ENCODE measurements at places on chromosomes 2 and 18.
A peak's percentile ranks its signal among the peaks of the same experiment; 100 is the strongest.

DNA sequence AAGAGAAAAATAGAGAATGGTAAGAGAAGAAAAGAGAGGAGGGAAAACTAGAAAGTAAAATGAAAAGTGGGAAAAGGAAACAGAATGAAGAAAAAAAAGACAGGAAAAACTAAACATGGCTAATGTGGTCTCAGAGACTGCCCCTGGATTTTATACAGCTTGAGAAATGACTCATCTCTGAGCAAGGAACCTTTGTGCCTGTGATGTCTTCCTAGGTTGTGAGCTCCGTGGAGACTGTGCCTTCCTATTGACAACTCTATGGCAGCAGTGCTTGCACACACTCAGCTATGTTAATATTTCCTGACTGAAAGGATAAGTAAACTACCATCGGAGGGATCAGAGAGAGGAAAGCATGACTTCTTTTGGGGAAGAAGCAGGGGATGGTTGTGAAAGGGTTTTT, 203.8 kb downstream of the RDH14 start:
- DNase-seq: no peak

- DNase-seq: no peak
Measured at GRCh38 chr2:10885094-10885860, 26.5 kb upstream of the KCNF1 start.

- DNase-seq: no peak
Measured at GRCh38 chr2:133599811-133600210, 31.5 kb upstream of the NCKAP5 start.

GRCh38 chr18:28398471-28398870, 221.5 kb upstream of the CDH2 start:
- no peak for DNase-seq

- DNase-seq: no peak
Measured at GRCh38 chr2:128734521-128735295, 416.0 kb upstream of the HS6ST1 start.

- DNase-seq: no peak
Measured at GRCh38 chr2:24164416-24164973, 10.4 kb upstream of the FAM228A start.

DNA sequence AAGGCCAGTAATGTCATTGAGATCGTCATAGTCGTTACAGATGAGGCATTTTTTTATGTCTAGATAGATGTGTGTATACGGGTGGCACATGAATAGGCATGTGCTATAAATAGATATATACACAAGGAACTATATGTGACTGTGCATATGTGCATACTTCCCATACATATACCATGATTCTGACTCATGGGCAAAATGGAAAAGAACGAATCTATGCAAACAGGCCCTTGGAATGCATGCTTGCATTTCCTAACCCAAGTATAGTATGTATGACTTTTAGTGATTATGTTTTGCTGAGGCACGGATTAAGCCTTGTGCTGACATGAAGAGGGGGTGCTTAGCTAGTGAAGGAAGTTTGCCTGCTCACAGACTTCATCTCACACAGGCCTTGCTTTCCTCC, 111.7 kb downstream of the BCL11A start:
- DNase-seq: peak; percentile 14
